ENCODE measurements at places on chromosomes 2 and 18.

- DNase-seq: no peak
Measured at GRCh38 chr2:60296219-60296955, 257.1 kb downstream of the BCL11A start.

DNA sequence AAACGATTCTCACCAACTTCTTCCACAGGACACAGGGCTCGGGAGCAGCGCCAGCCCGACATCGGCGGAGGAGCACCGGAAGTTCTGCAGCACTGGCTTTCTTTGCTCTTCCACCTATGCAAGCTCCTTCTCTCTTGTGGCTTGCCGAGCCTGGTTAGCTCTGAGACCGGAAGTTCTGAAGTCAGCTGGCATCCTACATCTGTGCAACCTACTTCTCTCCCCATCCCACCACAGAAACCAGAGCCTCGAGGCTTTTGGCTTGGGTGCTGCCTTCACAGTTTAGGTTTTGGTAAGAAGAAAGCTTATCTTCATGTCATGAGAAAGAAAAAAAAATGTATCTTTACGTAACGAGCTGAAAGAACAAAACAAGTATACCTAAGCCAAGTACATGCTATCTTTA is 111.7 kb downstream of the ANKRD44 start:
- peak; percentile 98 for DNase-seq

- DNase-seq: no peak
Measured at GRCh38 chr2:199833525-199833924, 17.5 kb downstream of the FTCDNL1 start.

- no peak for DNase-seq
Measured at GRCh38 chr18:60082790-60083189, 183.0 kb downstream of the PMAIP1 start.

GRCh38 chr18:45136381-45137086 is 455.8 kb downstream of the SETBP1 start:
- no peak for DNase-seq

DNA sequence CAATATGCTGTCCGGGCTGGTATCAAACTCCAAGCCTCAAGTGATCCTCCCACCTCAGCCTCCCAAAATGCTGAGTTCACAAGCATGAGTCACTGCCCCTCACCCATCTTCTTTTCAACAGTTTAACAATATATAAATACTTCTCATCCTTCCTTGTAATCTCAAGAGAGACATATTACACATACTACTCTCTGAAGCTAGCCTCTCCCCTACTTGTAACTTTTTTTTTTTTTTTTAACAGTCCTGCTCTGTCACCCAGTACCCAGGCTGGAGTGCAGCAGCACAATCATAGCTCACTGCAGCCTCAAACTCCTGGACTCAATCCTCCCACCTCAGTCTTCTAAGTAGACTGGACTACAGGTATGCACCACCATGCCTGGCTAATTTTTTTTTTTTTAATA is 5.7 kb downstream of the GFPT1 start:
- DNase-seq: no peak

DNA sequence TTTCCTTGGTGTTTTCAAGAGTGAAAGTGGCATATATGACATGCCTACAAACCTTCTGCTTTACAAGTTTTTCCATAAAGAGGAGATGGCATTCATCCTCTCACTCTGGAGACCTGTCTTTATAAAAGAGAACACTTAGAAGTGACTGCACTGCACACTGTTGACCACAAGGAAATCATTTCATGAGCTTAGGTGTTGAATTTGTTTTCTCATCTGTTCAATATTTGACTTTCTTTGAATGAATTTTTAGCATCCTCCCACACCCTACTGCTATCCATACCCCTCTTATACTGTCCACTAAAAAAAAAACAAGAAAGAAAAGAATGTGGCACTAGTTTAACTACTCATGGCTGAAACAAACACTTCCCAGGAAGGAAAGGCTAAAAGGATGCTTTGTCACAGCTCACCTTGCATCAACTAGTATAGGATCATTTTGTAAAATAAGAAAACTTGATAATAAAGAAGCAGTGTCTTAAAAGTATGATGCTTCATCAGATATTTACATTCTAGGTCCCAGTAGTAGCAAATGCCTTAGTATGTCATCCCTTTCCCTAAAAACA is 83.0 kb downstream of the ACVR1 start:
- no peak for DNase-seq

GRCh38 chr2:158734442-158734841 is 60.7 kb upstream of the DAPL1 start:
- DNase-seq: no peak

DNA sequence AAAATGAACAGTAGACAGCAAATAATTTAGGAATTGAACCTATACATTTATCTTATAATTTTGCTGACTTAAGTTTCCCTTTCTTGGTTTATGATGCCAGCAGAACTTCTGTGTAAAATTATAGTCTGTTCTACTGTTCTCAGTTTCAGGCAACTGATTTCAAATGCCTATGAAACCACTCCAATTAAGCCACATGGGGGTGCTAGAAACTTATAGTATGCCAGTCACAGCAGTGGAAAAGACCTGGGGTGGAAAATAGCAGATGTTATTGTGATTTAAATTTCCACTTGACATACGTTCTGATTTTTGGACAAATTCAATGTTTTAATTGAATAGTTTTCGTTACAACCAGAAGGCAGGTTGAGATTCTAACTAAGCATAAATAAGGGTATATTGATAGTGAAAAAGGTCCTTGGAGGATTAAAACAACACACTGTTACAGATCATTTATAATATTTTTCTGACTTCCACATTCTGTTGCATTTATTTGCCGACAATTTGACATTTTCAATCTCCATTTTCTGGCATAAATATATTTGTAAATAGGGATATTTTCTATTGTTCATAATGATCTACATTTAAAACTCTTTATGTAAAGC is 61.4 kb downstream of the CPS1 start:
- peak; percentile 34 for DNase-seq

DNA sequence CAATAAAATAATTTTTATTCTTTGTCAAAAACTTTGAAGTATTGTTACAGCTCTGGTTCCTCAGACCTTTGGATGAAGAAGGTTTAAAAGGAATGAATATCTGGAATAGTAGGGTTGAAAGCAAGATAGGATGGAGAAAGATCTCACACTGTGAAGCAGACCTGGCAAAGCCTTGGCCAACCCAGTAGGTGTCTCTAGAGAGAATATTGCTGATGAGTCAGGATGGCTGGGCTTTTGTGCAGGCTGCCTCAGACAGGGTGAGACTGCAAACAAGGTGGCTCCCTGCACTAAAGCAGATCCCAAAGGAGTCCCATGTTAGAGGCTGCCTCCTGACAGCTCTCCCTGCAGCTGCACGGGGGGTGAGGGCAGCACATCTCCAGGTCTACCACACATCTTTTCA is 226.0 kb upstream of the ITGA4 start:
- no peak for DNase-seq

- no peak for DNase-seq
Measured at GRCh38 chr2:36469710-36470109, 114.1 kb downstream of the CRIM1 start.

DNA sequence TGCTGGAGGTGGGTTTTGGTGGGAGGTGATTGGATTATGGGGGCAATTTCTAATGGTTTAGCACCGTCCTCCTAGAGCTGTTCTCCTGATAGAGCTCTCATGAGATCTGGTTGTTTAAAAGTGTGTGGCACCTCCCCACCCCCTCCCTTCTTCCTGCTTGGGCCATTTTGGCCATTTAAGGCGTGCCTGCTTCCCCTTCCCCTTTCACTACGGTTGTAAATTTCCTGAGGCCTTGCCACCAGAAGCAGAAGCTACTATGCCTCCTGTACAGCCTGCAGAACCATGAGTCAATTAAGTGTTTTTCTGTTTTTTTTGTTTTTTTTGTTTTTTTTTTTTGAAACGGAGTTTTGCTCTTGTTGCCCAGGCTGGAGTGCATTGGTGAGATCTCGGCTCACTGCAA is 335.7 kb upstream of the HS6ST1 start:
- DNase-seq: peak; percentile 89

GRCh38 chr2:108936076-108936864 is 52.8 kb downstream of the EDAR start:
- DNase-seq: no peak

GRCh38 chr2:111015283-111015995 is 105.3 kb upstream of the BCL2L11 start:
- no peak for DNase-seq

DNA sequence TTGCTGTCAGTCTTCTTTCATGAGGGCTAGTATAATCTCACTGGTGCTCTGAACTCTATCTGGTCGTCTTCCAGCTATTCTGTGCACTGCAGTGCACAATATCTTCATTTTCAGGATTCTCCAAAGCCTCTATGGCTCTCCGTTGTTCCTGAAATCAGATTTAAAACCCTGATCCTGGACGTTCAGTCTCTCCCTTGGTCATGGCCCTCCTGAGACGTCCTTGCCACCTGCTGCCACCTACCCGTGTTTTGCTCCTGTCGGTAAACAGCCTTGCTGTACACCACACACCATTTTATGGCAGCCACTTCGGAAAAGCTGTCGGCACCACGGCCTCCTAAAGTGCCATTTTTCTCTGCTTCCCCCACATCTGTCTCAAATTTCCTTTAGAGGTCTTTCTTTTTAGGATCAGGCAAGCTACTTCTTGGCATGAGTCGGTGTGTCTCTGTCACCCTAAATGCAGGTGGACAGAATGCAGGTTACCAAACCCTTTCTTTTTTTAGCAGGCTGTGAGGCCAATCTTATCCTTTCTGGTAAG is 170.0 kb downstream of the HRH4 start:
- no peak for DNase-seq

DNA sequence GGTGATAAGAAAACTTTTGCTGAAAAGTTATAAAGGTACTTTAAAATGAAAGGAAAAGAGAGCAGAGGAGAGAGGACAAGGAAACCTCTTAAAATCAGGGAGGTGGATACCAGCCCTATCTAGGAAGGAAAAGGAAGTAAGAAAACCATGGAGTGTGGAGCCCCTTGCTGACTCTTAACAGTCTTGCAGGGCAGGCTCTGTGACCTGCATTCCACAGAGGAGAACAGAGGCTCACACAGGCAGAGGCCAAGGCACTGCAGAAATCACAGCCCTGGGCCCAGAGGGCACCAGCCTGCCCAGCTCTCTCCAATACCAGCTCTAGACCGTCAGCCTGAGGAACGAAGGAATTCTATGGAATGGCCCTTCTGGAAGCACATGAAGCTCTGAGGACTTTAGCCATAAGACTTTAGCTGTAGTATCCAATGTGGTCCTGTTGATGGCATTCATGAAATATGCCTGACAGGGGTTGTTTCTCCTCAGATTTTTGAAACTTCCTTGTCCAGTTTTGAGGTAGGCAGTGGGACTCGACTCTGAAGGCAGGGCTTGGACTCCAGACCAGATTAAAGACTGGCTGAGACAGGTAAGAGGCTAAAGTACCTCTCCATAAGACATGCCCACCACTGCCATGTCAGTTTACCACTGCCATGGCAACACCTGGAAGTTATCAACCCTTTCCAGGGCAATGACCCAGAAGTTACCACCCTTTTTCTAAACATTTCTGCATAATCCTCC is 216.3 kb downstream of the ANAPC1 start:
- DNase-seq: peak; percentile 18

Measured in AML-193 (cell line).